ENCODE measurements at places on chromosomes 6 and 20.

- DNase-seq: no peak
These were observed 48.7 kb upstream of the RPS6KA2 start for GRCh38 chr6:166675736-166676135.

DNA sequence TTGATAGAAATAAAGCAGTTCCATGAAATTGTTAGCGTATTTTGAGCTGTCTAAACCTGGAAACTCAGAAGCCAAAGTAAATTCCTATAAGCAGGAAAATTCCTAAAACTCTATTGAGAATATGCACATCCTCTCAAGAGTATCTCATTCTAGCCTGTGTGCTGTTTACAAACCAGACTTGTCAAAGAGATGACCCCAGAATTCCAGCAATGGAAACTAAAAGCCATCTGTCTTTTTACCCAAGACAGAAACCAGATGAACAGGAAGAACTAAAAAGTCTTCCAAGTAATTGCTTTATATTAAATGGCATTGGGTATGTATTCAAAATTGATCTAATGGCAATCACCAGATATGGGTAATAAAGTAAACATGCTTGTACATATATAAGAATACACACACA lies 92.6 kb downstream of the COL19A1 start:
- DNase-seq: no peak

GRCh38 chr6:113594726-113595125 lies 262.4 kb upstream of the MARCKS start:
- no peak for DNase-seq

- DNase-seq: no peak
These were observed 11.3 kb downstream of the NT5E start for GRCh38 chr6:85460921-85461797.

- no peak for DNase-seq
These were observed 47.9 kb downstream of the KHDC1L start for GRCh38 chr6:73177221-73177944.

- DNase-seq: no peak
These were observed 51.0 kb downstream of the JAG1 start for GRCh38 chr20:10622657-10623418.

DNA sequence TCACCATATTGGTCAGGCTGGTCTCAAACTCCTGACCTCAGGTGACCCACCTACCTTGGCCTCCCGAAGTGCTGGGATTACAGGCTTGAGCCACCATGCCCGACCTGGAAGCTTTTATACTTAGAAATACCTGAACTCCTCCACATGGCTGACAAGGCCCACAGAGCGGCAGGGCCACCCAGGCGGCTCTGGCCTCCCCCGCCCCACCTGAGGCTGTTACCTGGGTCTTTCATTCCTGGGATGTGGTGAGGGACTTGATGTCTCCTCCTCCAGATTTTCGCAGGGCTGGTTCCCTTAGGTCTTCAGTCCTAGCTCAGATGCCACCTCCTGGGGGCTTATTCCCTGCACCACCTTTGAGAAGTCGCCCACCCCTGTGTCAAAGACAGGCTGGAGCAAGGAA lies 152.1 kb downstream of the LY86 start:
- no peak for DNase-seq

GRCh38 chr6:166598441-166599138 lies 12.1 kb upstream of the RAMACL start:
- peak; percentile 62 for DNase-seq

DNA sequence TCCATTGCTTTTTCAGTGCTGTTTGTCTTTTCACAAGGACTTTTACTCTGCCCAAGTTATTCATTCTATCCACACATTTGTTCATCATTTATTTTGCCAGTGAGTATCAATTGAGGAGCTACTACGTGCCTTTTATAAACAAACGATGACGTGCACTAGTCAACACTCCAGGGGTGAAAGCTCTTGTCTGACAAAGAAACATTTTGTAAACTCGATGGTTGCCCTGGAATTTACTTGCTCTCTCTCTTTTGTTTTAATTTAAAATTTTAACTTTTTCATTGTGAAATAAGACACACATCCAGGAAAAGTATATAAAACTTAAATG lies 8.3 kb upstream of the MRPS18A start:
- DNase-seq: no peak

- DNase-seq: no peak
These were observed 28.9 kb upstream of the C6orf58 start for GRCh38 chr6:127547904-127548649.

DNA sequence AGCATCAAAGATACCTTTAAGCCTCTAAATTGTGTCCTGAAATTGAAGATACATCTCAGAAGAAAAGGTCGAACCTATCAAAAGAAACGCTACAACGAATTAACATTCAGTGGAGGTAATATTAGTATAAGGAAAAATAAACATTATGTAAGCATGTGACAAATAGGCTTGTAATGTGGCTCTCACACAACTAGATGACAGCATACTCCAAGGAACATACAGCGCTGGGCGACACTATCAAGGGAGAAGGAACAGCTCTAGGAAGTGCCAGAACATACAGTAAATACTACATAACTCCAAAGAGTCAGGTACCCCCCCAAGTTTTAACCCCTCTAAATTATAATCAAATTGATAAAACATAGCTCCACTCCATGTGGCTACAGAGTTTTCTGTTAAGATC lies 103.5 kb downstream of the LAMP5 start:
- no peak for DNase-seq

GRCh38 chr6:113630738-113631535 lies 226.2 kb upstream of the MARCKS start:
- DNase-seq: no peak

- DNase-seq: no peak
These were observed 57.1 kb downstream of the TNFRSF21 start for GRCh38 chr6:47252633-47253032.

DNA sequence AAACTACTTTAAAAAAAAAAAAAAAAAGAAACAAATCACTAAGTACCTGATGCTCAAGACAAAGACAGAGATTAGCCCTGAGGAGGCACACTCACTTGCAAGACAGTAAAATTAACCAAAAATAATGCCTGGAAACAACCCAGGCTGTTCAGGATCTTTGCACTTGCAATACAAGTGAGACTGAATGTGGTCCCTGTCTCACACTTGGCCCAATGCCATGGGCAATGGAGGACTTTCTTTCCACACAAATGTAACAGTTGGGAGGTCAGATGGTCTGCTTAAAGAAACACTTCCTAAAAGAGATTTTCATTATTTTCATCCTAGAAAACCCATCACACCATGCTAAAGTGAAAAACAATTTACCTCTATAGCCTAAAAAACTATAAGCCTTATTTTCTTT lies 16.2 kb downstream of the STAU1 start:
- no peak for DNase-seq

All from heart left ventricle (tissue), 16 donors.